ENCODE measurements at places on chromosomes 16 and 17.
A peak's percentile ranks its signal among the peaks of the same experiment; 100 is the strongest.

GRCh38 chr16:53291757-53292392 is 142.4 kb upstream of the RBL2 start:
- no peak for DNase-seq

DNA sequence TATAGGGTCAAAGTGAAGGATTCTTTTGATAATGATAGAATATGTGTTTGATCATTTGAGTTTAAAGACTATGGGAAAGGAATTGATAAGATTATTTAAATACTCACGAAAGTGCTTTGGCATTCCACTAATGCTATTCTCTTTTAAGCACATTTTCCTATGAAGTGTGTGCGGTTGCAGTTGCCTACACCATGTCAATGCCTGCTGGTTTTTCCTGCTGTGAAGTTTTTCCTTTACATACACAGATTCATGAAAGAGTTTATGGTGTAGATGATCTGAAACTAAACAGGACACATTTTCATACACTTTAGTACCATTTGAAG is 78.7 kb downstream of the VMP1 start:
- DNase-seq = no peak

- no peak for DNase-seq
Observed at GRCh38 chr16:90083139-90083538, 6.0 kb upstream of the PRDM7 start.

DNA sequence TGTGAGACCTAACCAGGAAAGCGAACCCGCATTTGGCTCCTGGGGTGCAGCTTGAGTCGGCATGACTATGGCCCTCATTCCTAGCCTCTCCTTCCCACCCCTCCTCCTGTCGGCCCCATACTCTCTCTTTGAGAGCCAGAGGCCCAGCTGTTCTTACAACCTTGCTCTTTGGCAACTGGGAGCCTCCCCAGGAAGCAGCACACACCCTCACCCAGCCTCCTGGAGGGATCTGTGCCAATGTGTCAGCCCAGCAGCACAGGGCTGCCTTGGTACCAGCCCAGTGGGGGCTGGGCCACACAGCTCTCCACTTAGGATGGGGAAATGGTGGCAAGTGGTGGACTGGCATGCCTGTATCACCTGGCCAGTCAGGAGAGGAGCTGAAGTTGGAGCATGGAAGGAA is 70.3 kb upstream of the LGALS9 start:
- no peak for DNase-seq

- no peak for DNase-seq
Observed at GRCh38 chr17:19386051-19386929, 700 bp downstream of the MFAP4 start.

- DNase-seq = no peak
Observed at GRCh38 chr17:35715416-35715815, 16.0 kb upstream of the RASL10B start.

DNA sequence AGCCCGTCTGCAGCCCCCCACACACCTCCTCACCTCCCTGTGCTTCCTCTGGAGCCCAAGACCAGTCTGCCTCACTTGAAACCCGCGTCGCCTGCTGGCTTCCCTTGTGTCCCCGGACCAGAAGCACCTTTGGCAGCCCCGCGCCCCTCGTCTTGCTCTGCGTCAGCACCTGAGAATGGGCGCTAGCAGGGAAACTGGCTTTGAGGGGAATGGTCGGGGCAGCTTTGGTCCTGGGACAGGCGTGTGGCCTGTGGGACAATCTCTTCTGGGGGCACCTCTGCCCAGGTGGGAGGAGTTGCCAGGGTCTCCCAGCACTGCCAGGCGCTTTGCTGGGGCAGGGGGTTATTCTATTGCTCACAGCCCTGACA is 3.6 kb upstream of the MAFG start:
- DNase-seq = no peak

DNA sequence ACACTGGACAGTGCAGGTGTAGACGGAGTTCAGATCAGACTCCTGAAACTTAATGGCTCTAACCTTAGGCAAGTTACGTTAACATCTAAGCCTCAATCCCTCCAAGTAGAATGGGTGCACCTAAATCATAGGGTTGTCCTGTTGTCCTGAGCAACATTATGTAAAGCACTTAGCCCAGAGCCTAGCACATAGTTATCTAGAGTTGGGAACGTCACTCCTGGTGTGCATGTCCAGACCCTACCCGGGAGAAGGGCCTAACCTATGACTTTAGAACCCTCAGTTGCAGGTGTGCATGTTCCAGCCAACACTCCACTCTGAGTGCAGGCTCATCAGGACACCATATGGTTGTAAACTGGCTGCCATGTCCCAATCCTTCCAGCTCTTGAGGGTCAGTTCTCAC is 26.0 kb downstream of the LIG3 start:
- no peak for DNase-seq

DNA sequence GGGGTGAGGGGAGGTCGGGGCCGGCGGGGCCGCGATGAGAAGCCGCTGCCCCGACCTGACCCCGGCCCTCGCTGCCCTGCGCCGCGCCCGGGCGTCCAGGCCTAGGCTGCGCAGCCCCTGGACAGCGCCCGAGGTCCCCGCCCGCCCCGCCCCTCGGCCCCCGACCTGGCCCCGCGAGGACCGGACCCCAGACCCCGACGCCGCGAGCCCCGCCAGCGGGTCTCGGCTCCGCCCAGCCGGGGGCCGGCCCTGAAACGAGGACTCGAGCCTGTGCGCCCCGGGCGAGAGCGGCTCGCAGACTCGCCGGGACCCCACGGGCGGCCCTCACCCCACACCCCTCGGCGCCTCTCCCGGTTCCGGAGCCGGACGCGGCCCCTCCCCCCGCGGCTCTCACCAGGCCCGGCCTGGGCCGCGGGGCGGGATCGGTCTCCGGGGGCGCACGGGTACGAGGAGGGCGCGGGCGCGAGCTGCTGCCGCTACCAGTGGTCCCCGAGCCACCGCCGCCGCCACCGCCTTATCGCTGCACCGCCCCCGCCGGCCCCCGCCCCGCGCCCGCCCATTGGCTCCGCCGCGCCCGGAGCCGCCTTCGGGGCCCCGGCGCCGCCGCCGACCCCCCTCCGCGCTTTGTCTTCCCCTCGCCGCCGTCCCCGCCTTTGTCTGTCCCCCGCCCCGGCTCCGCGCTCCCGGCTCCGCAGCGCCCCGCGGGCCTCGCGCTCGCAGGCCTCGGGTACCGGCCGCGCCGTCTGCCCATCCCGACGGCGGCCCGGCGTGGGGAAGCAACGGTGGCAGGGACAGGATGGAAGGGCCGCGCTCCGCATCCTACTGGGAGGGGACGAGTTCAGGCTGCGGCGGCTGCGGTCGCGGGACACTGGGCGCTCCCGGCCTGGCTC is at the start of gene LIMD2:
LIMD2 (minus strand) TSS at position 488 of the 890 bp plus-strand sequence. CDS start 827 bp downstream, outside the sequence.
- DNase-seq = peak; percentile 92

GRCh38 chr17:78027121-78027520 is 68.6 kb downstream of the TNRC6C start:
- DNase-seq = no peak

DNA sequence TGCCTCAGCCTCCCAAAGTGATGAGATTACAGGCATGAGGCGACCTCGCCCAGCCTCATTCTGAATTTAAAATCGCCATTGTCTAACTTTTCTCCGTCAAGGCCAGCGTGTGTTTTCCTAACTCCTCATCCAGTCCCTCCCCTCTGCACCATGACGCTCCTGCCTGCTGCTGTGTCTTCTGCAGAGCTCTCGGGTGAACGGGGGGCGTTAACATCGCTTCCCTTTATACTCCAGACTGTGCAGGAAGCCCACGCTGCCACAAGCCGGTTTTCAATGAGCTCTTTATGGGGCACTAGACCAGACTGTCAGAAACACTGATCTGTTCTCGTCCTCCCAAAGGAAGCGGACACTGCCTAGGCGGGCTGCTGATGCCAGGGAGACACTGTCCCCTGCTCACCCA is 13.2 kb downstream of the AANAT start:
- DNase-seq = no peak

DNA sequence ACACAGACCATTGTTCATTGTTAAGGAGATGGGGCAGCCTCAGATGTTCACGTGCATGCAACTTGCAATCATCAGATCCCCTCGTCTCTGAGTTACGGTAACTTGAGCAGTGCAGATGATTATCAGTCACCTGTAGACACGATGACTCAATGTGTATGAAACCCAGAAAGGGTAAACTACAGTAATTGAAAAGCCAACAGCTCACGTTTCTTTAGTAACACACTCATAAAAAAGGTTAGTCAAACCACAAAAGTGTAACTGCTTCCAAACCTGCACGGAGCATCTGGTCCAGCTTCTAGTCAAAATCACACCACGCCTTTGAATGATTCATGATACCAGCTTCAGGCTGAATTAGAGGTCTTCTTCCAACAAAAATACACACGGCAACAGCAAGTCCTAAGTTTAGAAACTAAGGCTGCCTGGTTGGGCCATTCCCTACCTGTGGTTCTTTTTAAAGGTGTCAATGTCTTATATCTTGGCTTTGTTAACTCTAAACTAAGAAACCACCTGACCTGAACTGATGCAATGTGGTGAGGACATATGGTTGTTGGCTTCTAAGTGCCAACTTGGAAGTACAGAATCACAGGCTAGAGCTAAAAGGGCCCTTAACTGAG is 32.3 kb downstream of the GRB7 start:
- peak; percentile 75 for DNase-seq

- no peak for DNase-seq
Observed at GRCh38 chr16:973366-973765, 2.6 kb upstream of the LMF1 start.

- no peak for DNase-seq
Observed at GRCh38 chr17:27382025-27382424, 74.2 kb upstream of the KSR1 start.

DNA sequence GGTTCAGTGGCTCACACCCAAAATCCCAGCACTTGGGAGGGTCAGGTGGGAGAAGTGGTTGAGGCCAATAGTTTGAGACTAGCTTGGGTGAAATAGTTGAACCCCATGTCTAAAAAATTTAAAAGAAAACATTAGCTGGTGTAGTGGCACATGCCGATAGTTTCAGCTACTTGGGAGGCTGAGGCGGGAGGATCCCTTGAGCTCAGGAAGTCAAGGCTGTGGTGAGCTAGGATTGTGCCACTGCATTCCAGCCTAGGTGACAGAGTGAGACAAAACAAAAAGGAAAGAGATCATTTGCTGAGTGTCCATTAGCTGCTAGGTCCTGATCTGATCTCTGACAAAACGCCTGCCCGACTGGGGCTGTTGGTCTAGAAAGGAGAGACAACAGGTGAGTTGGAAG is 14.1 kb upstream of the DBNDD1 start:
- DNase-seq = no peak

DNA sequence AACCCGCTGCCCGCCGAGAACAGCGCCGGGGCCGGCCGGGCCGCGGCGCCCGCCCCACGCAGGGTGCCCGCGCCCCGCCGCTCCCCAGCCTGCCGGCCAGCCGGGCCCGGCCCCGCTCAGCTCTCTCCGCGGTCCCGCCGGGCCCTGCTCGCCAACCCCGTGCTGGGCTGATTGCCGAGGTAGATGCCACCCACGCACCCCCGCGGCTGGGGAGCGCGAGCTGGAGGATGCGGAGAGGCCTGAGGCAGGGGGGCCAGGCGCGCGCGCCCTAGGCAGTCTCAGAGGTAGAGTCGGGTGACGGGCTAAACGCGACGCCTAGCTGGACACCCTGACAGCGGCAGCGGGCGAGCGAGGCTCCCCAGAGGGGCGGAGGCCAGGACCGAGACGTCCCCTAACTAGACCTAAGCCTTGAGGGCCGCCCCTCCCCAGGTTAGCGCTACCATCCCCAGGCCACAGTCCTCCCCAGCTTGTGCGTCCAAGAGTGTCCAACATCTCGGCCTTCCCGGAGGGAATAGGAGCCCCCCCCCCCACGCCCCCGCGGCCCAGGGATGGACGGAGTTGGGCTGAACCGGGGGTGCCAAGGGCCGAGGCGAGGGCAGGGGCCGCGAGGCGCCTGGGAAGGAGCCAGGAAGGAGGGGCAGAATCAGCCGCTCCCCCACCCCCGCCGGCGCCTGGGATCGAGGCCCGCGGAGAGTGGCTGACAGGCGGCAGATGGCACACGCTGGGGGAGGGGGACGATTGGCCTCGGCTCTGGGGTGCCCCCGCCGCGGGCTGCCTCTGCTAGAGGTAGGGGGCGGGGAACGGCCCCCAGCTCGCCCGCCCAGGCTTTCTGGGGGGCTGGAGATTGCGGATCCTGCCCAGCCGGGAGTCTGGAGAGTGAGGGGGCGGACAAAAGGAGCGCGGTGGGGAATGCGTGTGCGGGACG is 2.5 kb upstream of the ZNF423 start:
- DNase-seq = peak; percentile 34

DNA sequence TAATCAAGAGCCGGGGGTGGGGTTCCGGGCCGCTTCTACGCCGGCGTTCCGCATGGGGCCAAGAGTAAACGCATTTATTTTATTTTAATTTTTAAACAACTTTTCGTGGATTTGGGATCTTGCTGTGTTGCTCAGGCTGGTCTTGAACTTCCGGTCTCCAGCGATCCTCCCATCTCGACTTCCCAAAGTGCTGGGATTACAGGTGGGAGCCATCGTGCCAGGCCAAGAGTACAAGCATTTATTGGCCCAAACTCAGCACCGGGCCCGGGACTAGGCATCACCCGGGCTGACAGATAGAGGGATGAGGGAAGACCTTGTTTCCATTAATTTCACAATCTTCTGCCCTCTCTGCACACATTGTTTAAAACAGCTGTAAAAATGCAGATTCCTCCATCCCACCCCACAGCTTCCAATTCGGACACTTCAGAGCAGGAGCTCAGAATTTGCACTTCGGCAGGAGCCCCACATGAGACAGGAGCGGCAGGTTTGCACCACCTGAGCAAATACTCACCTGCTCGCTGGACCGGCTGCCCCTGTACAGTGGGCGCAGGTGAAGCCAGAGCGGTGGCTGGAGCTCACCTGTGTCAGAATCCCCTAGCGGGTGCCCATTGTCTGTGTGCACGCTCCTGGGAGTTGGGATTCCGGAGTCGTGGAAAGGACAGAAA is 663 bp upstream of the GINS2 start:
- no peak for DNase-seq

DNA sequence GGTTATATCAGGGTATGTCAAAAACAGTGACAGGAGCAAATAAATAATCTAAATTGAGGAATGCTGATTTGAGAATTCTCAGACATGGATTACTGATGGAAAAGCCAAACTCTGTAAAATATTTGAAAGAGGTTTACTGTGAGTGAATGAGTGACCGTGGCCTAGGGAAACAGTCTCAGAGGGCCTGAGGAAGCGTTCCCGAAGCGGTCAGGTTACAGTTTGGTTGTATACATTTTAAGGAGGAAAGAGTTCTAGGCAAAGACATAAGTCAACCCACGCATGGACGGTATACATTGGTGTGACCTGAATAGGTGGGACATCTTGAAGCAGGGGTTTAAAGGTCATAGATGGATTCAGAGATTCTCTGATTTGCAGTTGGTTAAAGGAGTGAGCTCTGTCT is 771.7 kb downstream of the KCNJ18 start:
- no peak for DNase-seq

DNA sequence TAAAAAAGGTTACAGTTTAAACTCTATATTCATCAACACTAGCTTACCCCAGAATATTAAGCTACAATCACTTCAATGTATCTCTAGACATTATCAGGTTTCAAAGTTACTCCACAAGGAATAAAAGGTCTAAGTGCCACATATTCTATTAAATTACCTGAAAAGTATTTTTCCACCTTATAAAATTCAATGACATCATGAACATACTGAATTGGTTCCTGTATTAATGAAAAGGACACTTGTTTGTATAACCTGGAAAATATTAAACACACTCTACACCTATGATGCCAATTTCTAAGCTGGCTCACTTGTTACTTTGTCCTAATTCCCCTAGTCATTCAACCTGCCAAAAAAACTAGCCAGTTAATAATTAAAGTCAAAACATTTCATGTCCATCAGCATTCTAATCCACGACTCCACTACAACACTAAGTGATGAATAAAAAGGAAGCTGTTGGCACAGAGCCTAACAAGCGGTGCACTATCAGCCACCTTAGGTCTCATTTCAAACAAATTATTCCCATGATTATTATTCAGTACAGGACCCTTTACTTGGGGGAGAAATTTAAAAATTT is 12.2 kb downstream of the MED13 start:
- no peak for DNase-seq

Data from CD4-positive, alpha-beta T cell treated with Interleukin-6 for 4 hours (primary cell).